Activated T-helper 1 cell treated with anti-CD3 and anti-CD28 coated beads, Interleukin-12 subunit alpha, Interleukin-12 subunit beta, Interleukin-2, Interleukin-4 antibody, amounts not matched to agents 30 ng/mL and 10 ng/mL and 1 ng/mL, durations not matched to agents 14 hours and 24 hours and 36 hours (primary cell): ENCODE measurements at places on chromosomes 13 and 19.

GRCh38 chr19:10582091-10582490, 5.0 kb downstream of the AP1M2 start:
- no peak for DNase-seq

- no peak for DNase-seq
Measured at GRCh38 chr19:38139122-38139521, 84.9 kb downstream of the DPF1 start.

- no peak for DNase-seq
Measured at GRCh38 chr13:29489650-29490560, 105.6 kb downstream of the SLC7A1 start.

- DNase-seq: no peak
Measured at GRCh38 chr19:38737281-38737865, 6.9 kb downstream of the CAPN12 start.

DNA sequence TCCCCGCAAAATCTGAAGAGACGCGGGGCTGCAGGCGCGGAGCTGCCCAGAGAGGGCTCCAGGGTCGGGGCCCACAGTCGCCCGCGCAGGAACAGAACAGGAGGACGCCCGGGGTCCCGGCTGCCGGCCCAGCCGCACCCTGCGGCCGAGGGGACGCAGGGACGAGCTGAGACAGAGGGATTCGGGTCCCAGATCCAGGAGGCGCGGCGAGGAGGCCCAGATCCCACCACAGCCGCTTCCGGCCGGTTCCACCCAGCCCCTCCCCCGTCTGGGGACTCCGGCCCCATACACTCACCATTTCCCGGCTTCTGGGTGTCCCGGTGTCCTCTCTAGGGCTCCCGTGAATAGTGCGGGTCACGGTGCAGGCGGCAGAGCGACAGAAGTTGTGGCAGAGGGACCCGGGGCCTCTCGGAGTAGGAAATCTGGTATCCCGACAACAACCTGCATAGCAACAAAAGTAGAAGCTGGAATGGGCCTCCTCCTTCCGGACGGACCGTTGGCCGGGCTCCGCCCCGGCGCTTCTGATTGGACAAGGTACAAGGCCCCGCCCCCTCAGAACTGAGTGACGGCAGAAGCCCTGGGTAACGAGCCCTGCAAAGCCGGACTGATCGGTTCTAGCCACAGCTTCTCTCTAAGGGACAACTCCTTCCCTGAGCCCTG, at the start of gene ZNF20:
TSS of gene ZNF20 (minus strand) at position 466 of the 660 bp plus-strand sequence. CDS start at position 298, 168 bp downstream.
- DNase-seq: peak; percentile 86

DNA sequence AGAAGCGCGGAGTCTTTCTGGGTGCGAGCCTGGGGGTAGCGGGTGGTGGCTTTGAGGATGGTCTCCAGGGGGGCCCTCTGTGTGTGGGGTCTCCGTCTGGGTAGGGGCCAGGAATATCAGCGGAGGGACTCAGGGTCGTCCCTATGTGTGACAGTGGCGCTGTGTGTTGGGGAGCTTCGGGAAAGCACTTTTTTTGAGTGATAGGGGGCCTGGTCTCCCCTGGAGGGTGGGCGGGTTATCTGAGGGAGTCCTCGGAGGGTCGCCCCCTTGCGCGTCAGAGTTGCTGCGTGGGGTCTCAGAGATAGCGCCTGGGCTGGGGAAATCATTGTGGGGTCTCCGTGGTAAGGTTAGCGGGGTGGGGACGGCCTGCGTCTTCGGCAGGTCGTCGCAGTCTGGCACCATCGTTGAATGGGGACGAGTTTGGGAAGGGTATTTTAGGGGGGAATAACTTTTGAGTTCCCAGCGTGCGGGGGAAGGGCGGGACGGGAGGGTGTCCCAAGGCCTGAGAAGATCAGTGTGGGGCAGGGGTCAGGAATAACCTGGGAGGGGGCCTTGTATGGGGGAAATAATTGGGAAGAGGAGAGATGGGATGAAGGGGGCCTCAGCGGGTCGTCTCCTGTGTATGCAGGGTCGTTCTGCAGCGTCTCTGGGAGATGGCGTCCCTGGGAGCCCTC, 857 bp downstream of the IER2 start:
- no peak for DNase-seq

GRCh38 chr19:16198370-16198651, 600 bp downstream of the AP1M1 start:
- DNase-seq: no peak

DNA sequence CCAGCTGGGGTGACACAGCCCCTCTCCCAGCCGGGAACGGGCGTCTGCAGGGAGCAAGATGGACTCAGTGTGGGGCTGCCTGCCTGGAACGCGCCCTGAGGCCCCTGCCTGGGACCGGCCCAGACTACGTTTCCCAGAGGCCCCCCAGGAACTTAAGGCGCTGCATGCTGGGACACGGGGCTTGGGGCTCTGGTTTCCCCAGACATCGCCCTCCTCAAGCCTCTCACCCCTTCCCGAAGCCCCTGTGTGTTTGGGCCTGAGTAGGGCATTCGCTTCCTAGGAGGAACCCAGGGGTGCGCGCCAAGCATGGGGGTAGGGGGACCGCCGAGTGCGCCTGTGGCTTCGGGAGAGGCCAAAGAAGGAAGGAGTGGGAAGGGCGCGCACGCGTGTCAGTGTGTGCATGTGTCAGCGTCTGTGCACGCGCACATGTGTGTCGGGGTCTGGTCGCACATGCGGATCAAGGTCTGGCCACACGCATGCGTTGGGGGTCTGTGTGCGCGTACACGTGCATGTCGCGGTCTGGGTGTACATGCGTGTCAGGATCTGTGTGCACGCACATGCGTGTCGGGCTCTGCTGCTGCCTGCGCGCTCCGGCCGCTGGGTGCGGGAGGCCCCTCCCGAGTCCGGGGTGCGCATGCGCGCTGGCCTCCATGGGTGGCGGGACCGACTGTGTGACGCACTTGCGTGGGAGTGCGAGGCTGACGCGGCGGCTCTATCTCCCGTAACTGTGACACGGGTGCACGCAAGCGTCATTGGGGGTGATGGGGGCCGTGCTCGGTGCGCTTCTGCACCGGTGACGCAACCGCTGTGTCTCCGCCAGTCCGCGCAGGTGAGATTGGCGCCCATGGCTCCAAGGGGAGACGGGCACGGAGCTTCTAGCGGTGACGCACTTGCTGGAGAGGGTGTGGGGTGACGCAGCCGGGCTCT, 16.2 kb downstream of the ZNF331 start:
- DNase-seq: peak; percentile 88

DNA sequence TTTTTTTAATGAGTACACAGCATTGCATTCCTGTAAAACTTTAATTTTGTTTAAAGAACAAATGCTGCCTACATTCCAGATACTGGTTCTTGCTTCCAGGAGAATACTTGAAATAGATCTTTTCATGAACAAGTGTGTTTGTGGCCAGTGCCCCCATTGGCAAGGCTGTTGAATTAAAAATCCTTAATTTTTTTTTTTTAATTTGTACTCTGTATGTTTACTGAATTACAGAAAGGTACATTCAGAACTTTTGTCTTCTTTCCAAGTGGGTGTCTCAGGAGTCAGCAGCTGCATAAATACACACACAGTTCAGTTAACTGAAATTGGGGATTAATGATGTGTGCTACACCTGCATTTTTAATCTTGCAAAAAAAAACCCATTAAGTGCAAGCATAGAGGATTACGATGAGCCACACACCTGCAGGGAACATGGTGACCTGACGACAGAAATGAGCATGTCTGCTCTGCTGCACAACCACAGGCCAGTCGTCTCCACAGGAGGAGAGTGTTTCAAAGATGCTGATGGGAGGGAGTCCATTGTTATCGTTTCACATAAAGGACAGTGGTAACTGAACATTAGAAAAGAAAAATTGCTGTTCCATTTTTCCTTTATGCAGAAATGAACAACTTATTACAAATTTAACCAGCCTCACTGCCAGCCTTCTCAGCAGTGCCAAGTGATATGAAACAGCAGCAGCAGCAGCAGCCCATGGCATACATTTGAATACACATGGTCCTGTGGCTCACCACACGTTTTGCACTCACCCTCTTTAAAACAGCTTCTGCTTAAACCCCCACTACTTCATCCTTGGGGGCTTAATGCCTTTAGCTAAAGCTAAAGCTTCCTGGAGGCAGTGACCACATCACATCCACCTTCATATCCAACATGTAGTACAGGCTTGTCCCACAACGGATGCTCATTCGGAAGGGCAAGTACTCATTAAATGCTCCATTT, 72.3 kb upstream of the RFC3 start:
- no peak for DNase-seq

GRCh38 chr13:66977161-66977560, 253.0 kb downstream of the PCDH9 start:
- no peak for DNase-seq

- DNase-seq: no peak
Measured at GRCh38 chr13:33033051-33033812, 17.0 kb downstream of the KL start.

GRCh38 chr19:47190167-47190727, 40.8 kb downstream of the BBC3 start:
- peak; percentile 27 for DNase-seq

DNA sequence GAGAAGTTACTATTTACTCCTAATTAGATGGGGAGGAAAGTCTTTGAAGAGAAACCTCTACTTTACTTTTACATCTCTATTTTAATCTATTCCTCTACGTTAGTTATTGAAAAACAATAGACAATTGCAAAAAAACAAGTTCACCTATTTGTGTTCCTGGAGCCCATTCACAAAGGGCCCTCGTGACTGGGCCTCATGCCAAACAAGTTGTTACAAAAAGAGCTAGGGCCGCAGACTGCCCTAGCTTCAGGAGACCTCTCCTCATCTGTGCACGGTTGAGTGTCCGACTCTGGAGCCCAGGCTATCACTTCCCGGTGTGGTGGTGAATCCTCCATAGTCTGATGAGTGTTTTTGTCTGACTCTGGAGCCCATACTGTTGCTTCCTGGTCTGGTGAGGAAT, 190.9 kb downstream of the ZNF486 start:
- no peak for DNase-seq

- no peak for DNase-seq
Measured at GRCh38 chr19:45071969-45072790, 4.1 kb downstream of the ZNF296 start.

GRCh38 chr13:85816413-85816812, 17.2 kb upstream of the SLITRK6 start:
- DNase-seq: no peak

- DNase-seq: no peak
Measured at GRCh38 chr13:64020126-64020525, 2604.5 kb upstream of the PCDH20 start.

GRCh38 chr13:42211704-42212464, 60.1 kb upstream of the AKAP11 start:
- DNase-seq: no peak

DNA sequence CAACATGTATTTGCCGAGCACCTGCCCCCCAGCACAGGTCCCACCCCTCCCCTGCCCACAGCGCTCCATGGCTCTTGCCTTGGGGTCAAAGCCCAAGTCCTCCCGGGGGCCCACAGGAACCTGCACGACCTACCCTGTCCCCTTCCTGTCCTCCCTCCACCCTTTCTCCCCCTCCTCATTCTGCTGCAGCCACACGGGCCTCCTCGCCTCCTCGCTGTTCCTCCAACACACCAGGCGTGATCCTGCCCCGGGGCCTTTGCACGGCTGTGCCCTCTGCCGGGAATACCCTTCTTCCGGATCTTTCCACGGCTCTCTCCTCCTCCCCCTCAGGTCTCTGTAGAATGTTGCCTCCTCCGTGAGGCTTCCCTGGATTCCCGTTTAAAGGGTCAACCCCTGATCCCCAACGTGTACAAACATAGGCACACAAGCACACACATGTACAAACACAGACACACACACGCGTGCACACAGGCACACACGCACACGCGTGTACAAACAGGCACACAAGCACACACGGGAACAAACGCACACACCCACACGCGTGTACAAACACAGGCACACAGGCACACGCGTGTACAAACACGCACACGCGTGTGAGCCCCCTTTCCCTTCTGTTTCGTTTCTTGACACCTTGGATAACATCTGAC, 2.8 kb downstream of the MADCAM1 start:
- no peak for DNase-seq

DNA sequence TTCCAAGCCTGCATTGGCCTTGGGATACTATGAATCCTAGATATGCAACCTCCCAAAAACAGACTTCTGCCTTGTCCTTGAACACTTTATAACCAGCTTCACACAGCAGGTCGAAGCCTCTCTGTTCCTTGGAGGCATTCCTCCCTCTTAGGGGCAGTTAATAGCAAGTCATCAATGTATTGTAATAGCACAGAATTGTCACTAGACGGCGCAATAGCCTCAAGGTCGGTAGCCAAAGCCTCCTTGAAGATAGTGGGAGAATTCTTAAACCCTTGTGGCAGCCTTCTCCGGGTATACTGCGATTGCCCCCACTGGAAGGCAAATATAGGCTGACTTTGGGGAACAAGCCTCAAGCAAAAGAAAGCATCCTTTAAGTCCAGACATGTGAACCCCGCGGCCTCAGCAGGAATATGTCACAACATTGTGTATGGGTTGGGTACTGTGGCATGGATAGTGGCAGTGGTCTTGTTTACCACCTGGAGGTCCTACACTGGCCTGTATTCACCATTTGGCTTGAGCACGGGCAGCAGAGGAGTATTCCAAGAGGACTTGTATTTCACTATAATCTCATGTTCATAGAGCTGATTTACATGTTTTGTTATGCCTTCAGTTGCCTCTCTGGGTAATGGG, 61.1 kb downstream of the ZNF431 start:
- DNase-seq: no peak

DNA sequence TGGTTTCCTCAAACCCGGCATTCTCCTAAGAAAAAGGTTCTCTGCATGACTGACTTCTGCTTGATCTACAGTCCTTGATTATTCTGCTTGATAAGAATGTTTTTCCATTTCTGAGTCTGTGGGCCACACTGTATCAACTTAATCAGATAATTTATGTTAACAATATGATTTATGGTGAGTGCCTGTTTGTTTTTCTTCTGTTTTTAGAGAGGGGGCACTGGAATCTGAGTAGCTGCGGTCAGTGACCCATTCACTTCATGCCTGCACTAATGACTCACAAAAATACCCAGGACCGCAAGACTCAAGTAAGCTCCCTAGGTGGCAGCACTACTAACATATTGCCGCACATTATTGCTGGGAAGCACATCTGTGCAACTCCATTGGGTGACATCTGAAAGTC, 542.3 kb upstream of the ATXN8OS start:
- no peak for DNase-seq

DNA sequence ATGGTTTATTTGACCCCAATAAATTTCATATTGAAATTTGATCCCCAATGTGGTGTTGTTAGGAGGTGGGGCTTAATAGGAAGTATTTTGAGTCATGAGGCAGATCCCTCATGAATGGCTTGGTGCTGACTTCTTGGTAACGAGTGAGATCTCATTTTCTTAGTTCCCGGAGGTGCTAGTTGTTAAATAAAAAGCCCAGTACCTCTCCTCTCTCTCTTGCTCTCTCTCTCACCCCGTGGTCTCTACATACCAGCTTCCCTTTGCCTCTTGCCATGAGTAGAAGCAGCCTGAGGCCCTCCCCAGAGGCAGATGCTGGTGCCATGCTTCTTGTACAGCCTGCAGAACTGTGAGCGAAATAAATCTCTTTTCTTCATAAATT, 39.4 kb upstream of the KATNAL1 start:
- peak; percentile 9 for DNase-seq

GRCh38 chr13:23786607-23787006, 102.6 kb downstream of the MIPEP start:
- DNase-seq: no peak

- DNase-seq: no peak
Measured at GRCh38 chr19:31389874-31390273, 40.6 kb upstream of the TSHZ3 start.
